GM19239 (cell line): ENCODE measurements at places on chromosomes 3 and 15.

- no peak for DNase-seq
These were observed 7.7 kb downstream of the NT5DC2 start for GRCh38 chr3:52525680-52526561.

DNA sequence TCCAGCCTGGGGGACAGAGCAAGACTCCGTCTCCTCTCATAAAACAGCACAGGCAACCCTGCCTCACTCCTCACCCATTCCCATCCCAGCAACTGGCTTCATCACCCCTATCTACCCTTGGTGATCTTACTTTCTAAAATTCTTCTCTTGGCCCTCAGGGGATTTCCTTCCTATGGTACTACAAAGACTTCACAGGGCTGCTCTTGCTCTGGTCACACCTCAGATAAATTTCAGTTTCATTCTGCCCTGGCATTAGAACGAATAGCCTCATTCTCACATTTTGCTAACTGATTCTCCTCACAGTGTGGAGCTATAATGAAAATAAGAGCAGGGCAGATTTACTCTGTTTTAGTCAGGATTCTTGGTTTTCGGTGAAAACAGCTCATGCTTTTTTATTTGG, 22.1 kb upstream of the CRBN start:
- DNase-seq: no peak

- DNase-seq: no peak
These were observed 64.0 kb downstream of the ITGA11 start for GRCh38 chr15:68367992-68368391.

GRCh38 chr3:142849148-142849547, 39.7 kb downstream of the PCOLCE2 start:
- DNase-seq: no peak

GRCh38 chr3:117103675-117104074, 394.1 kb downstream of the TUSC7 start:
- no peak for DNase-seq

DNA sequence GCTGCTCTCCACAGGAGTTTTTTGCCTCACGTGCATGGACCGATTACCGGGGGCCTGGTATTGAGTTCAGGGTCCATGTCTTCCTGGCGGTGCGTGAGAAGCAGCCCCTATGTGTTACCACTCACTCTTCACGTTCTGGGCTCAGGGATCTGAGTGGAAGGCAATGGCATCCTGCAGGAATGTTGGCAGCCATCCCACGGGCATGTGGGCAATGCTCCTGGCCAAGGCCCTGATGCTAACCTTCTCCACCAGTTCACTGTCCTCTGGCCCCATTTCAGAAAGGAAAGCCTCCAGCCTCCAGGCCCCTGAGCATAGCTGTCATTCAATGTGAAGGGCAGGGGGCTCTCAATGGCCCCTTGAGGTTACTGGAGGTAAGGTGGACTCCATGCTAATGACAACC, 43.0 kb upstream of the KY start:
- no peak for DNase-seq

GRCh38 chr3:100915706-100916495, 77.3 kb downstream of the ABI3BP start:
- DNase-seq: no peak

DNA sequence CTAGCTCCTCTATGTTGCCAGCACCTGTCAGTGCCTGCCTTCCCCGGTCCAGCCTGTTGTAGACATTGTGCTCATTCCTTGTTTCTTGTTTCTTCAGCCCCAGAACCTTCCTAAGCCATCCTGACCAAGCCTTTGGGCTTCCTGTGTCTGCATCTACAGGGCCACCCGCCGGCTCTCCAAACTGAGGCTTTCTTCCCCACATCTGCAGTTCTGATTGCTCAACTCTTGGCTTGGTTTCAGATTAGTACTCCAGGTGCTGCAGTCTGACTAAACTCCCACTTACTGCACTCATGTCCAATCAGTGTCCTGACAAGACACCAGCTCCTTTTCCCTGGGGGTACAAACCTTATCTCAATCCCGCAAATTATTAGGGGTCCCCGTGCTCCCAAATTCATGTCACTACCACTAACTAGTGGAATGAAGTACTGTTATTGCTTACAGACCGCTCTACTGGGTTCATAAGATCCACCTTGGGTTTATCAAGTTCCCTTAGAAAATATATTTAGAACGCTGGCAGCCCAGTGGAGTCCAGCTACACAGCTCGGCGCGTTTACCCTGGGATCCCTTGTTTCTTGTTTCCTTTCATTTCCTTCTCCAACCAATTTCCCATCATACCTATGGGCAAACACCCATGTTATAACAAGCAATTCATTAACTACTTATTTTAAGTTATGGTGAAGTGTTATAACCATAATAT, 114.2 kb upstream of the TJP1 start:
- DNase-seq: no peak

GRCh38 chr15:94335616-94336015, 104.3 kb downstream of the MCTP2 start:
- no peak for DNase-seq

- DNase-seq: no peak
These were observed 21.0 kb upstream of the GABRG3 start for GRCh38 chr15:26950001-26950400.

DNA sequence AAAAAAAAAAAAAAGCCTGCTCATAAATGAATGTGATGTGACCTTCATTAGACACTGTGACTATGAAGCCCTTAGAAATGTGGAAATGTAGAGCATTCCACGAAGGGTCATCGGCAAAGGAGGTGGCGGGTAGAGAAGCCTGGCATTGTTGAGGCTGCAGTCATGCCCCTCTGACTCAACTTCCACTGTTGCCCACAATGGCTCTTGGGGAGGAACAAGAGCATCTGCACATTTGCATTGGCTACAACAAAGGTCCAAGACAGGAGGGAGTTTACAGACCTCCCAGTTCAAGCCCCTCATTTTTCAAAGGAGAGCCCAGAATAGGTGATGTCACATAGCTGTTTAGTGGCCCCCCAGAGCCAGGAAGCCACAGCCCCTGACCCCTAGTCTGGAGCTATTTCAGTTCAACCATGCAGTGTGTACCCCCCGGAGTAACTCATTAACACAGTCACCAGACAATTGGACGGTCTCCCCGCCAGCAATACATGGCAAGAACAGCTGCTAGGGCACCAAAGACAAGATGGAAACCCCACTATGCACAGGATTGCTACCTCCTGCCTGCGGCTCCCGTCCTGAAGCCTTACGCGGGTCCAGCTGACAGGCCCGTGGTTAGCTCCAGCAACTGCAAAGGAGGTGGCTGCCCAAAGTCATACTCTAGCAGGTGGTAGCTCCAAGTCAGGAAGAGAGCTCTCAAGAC, 56.2 kb downstream of the SH3BP5 start:
- no peak for DNase-seq

DNA sequence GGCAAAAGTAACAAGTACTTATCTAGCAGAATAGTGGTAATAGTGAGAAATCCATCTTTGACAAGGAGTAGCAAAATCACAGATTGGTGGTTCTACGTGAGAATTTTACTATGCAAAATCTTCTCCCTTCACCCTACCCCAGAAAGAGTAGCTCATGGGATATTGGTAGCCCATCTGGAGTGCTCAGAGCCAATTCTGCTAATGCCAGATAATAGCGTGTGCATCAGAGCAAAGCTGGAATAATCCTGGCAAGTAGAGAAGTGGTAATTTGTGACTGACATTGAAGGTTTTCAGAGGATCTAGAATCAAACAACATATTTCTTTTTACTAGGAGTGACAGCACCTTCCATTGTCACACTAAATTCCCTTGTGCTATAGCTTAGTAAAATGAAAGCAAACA, 192.9 kb downstream of the ZBBX start:
- DNase-seq: no peak

DNA sequence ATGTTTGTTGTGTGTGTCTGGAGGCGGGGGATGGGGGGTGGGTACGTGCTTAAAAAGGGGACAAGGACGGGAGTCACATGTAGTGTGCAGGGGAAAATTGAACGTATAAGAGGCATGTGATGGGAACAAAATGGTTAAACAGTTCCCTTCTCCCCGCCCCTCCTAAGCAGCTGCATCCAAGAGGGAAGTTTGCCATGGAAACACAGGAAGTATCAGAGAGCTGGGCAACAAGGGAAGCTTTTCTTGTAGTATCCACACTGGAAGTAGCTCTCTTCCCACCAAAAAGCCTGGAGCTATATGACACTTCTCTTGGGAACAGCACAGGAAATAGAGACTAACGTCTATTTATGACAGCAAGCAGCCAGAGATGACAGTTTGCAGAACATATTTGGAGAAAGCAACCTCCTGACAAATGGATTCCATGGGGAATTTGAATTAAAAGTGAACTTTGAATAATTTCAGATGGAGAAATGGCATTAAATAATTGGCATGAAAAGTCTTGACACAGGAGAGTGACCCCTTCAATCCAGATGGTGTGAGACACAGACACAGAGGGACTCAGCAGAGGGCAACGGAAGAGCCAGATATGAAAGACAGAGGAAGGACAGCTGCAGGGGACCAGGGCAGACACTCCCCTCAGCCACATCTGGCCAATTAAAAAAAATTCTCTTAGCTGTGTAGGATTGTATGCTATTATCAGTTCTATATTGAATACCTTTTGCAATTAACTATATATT, 294.2 kb upstream of the TBL1XR1 start:
- no peak for DNase-seq

DNA sequence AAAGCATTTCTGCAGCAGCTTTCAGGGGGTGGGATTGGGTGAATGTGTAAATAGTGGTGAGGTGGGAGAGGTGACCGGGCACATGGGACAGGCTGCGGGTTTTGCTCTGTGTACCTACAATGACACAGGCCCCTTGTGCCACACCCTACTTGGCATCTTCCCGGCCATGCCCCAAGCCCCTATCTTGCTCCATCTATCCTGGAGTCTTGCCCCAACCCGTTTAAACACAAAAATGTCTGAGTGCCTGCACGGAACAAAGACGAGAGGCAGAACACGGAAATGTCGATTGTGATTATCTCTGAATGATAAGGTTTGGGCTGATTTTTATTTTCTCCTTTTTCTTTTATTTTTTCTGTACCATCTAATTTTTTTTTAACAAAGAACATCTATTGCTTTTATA, 46.0 kb upstream of the SLC6A1 start:
- no peak for DNase-seq

- no peak for DNase-seq
These were observed 224.3 kb upstream of the SETMAR start for GRCh38 chr3:4078903-4079302.

DNA sequence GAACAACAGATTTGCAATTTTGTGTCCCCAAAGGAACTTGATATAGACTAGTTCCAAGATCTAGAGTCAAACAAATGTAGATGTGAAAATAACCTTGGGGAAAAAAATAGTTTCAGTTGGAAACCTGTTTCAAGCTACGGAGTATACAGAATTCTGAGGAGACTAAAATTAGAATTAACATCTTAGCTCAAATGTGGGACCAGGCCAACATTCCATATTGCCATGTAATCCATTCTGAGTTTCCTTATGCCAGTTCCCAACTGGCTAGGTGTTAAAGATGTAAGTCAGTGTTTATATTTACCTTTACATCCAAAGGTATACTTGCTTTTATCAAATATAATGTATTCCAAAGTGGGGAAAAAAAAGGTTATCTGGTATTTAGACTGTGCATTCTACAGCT, 76.3 kb downstream of the UBE3A start:
- DNase-seq: no peak

DNA sequence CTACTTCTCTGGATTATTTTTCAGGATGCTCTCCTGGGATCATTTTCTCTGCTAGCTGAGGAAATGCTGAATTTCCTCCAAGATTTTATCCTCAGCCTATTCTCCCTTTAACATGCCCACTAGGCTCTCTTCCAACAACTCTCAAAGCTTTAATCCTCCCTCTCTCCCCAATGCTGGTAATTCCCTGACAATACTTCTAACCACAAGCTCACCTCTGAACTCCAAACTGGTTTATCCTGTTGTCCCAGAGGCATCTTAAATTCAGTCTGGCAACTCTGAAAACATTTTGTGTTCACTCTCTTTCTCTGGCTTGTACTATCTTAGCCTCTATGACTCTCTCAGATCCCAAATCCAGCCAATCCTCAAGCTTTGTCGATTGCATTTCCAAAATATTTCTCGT, 490.3 kb downstream of the MECOM start:
- DNase-seq: no peak

GRCh38 chr3:134607054-134608022, 43.5 kb downstream of the KY start:
- no peak for DNase-seq

DNA sequence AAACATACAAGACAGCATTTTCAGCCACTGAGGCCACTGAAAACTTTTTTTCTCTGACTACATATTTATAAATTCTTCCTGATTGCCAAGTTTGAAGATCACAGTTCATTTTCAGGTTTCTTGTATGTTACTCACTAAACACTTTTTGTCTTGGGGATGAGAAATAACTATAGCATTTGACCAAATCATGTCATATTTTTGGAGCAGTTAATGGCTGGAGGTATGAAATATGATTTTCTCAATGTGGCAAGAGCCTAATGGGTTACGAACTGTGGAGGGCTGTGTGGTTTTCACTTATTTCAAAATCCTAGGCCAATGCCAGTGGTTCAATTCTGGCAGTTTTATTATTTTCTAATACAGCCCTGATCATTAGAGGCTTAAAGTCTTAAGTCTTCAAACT, 64.4 kb downstream of the USP13 start:
- DNase-seq: no peak

DNA sequence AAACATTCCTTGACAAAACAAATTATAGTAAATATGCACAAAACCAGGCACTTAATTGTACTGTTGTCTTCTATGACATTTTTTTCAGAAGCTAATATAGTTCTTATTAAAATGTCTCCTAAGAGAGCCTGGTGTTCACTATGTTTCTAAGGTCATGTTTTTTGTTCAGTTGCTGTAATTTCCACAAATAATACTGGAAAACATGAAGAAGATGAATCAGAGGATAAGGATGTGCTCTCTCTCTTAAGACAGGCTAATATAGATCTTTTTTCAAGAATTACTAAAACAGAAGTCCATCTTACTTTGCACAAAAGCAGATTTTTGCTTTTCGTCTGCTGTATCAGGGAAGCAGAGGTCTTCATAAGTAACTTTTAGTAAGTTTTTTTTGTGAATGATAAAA, 823.0 kb upstream of the NECTIN3 start:
- DNase-seq: no peak
